Prostate gland (tissue), 2 donors: ENCODE measurements at places on chromosomes 11 and 22. TPM values are rescaled to one million over a fixed set of nuclear protein-coding genes. Genes with fewer than 3 reads are reported as not detected.

The ZNF215 gene
- total RNA-seq: 2.6 TPM

The GLYAT gene
- total RNA-seq: not detected

The PVALB gene
- not detected for total RNA-seq

The IFITM10 gene
- total RNA-seq: 2.6 TPM
